Cardiac muscle cell (in vitro differentiated cells and primary cell): ENCODE measurements at places on chromosomes 2 and 18. TPM values are rescaled to one million over a fixed set of nuclear protein-coding genes. Genes with fewer than 3 reads are reported as not detected.

GRCh38 chr2:169662744-169663143 is 31.5 kb downstream of the CFAP210 start:
- peaks cover 3% of the 10 kb centered on the region for H3K4me1 ChIP-seq
- no peak overlapping the region for H3K27ac ChIP-seq
- no peaks in the 10 kb centered on the region for H3K36me3 ChIP-seq
- no peak for DNase-seq
- no peak overlapping the region for H3K4me3 ChIP-seq

GRCh38 chr2:38267270-38267925 is 109.7 kb downstream of the ATL2 start:
- H3K36me3 ChIP-seq: no peaks in the 10 kb centered on the region
- no peak overlapping the region for H3K27ac ChIP-seq
- H3K27me3 ChIP-seq: no peaks in the 10 kb centered on the region
- no peak overlapping the region for H3K4me3 ChIP-seq
- peaks cover 14% of the 10 kb centered on the region for H3K4me1 ChIP-seq

GRCh38 chr18:10120622-10121021 is 206.8 kb downstream of the VAPA start:
- H3K36me3 ChIP-seq: no peaks in the 10 kb centered on the region
- peaks cover 29% of the 10 kb centered on the region for H3K4me1 ChIP-seq
- no peak overlapping the region for H3K4me3 ChIP-seq
- peak overlapping the region; percentile 77 for H3K27ac ChIP-seq

DNA sequence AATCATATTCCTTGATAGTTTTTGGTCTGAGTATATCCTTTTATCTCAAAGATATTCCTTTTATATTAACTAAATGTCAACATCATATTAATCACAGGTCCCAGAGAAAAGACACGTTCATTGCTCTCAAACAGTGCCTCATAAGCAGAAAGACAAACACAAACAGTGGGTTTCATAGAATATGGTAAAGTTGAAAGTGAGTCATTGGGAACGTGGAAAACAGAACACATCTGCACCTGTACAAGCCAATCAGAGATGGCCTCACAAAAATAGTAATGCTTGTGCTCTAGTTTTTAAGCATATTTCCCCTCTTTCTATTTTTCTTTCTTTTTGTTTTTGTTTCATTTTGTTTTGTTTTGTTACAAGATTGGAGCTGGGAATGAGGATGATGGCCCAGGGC is 328.4 kb upstream of the MAP2 start:
- H3K27me3 ChIP-seq: no peaks in the 10 kb centered on the region
- H3K27ac ChIP-seq: no peak overlapping the region
- no peaks in the 10 kb centered on the region for H3K4me1 ChIP-seq
- DNase-seq: no peak

- DNase-seq: no peak
- no peak overlapping the region for H3K27ac ChIP-seq
- H3K4me1 ChIP-seq: peaks cover 12% of the 10 kb centered on the region
- H3K27me3 ChIP-seq: no peaks in the 10 kb centered on the region
- H3K36me3 ChIP-seq: no peaks in the 10 kb centered on the region
Observed at GRCh38 chr18:45733535-45733934, 9.6 kb downstream of the SLC14A1 start.

GRCh38 chr2:54967269-54967668 is 83.0 kb downstream of the RTN4 start:
- DNase-seq: no peak
- H3K36me3 ChIP-seq: peaks cover 6% of the 10 kb centered on the region
- no peak overlapping the region for H3K4me3 ChIP-seq
- peaks cover 70% of the 10 kb centered on the region for H3K27me3 ChIP-seq
- no peak overlapping the region for H3K27ac ChIP-seq

DNA sequence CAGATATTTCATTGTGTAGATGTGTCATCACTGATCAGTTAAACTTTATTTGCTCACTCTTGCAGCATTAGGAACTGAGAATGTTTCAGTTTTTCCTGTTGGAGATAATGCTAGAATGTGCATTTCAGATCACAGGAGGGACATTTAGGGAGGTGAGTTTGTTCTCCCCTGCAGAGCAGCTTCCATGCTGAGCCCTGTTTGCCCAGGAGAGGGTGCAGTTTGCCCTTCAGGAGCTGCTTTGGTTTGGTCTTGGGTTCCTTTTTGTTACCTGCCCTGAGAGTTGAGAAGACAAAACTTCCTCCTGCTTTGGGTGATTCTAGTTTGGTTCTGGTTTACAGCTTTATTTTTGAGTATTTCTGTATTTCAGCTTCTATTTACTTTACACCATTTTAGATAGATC is 49.9 kb downstream of the DGKD start:
- no peaks in the 10 kb centered on the region for H3K4me1 ChIP-seq
- no peaks in the 10 kb centered on the region for H3K36me3 ChIP-seq
- DNase-seq: peak; percentile 48
- H3K27me3 ChIP-seq: no peaks in the 10 kb centered on the region
- no peak overlapping the region for H3K4me3 ChIP-seq

GRCh38 chr2:86274265-86274917 is 63.0 kb downstream of the REEP1 start:
- H3K4me1 ChIP-seq: no peaks in the 10 kb centered on the region
- H3K27ac ChIP-seq: no peak overlapping the region
- DNase-seq: no peak
- H3K27me3 ChIP-seq: no peaks in the 10 kb centered on the region
- H3K36me3 ChIP-seq: no peaks in the 10 kb centered on the region
- H3K4me3 ChIP-seq: no peak overlapping the region

DNA sequence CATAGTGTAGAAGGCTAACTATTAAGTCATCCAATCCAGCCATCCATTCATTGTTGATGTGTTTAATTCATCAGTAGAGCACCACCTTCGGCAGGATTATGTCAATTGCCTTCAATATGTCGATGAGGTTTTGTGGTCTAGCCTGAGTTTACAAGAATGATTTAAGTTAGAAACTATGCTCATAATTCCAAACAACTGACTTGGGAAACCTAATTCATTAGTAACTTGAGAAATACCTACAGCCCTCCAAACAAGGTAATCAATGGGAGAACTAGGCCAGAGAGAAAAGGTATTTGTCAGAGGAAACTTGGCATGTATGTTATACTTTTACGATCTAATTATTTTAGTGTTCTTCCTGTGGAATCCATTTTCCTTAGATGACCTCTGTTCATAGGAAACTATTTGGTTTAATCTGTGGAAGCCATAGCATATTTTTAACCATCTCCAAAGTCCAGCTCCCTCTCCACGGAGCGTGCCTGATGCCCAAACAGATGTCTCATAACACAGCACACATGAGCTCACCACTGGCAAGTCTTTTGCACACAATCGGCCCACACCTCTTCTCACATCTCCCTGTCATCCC is 148.5 kb downstream of the GFPT1 start:
- H3K27me3 ChIP-seq: no peaks in the 10 kb centered on the region
- H3K27ac ChIP-seq: no peak overlapping the region
- H3K36me3 ChIP-seq: no peaks in the 10 kb centered on the region
- no peak overlapping the region for H3K4me3 ChIP-seq

GRCh38 chr2:46032996-46033395 is 264.2 kb upstream of the EPAS1 start:
- no peaks in the 10 kb centered on the region for H3K4me1 ChIP-seq
- no peaks in the 10 kb centered on the region for H3K27me3 ChIP-seq
- DNase-seq: no peak
- H3K27ac ChIP-seq: no peak overlapping the region

DNA sequence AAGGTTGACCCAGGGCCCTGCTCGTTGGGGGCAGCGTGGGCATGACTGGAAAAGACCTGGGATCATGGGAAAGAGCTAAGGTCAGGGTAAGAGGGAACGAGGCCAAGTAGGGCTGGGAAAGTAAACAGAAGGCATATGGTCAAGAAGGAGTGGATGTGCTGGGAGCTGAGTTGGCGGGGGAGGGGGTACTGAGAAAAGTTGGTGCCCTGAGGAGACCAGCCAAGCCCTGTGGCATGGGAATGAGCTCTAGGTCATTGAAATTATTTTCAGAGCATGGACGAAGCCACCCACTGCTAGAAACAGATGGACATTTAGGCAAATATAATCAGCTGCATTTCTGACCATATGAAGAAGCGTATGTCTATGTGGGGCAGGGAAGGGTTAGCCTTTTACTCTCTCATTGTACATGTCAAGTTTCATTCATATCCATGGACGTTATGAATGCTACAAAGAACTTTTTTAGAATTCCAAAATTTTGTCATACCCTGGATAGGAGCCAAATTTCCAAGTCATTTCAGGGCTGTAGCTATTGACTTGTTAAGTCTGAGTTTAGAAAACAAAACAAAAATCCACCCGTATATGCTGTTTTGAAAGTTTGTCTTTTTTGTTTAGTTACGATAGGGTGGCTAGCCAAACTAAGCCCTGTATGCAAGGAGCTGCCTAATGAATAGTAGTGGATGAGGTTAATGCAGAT is 19.1 kb downstream of the MAPRE2 start:
- H3K27me3 ChIP-seq: no peaks in the 10 kb centered on the region
- H3K4me3 ChIP-seq: no peak overlapping the region
- no peak for DNase-seq
- H3K36me3 ChIP-seq: no peaks in the 10 kb centered on the region
- H3K4me1 ChIP-seq: no peaks in the 10 kb centered on the region

GRCh38 chr2:65565681-65566080 is 133.3 kb upstream of the SPRED2 start:
- H3K27me3 ChIP-seq: peaks cover 20% of the 10 kb centered on the region
- no peaks in the 10 kb centered on the region for H3K36me3 ChIP-seq
- H3K4me1 ChIP-seq: no peaks in the 10 kb centered on the region
- no peak overlapping the region for H3K27ac ChIP-seq
- H3K4me3 ChIP-seq: no peak overlapping the region

- no peak for DNase-seq
- no peak overlapping the region for H3K4me3 ChIP-seq
- no peaks in the 10 kb centered on the region for H3K4me1 ChIP-seq
- H3K36me3 ChIP-seq: no peaks in the 10 kb centered on the region
- H3K27me3 ChIP-seq: no peaks in the 10 kb centered on the region
Observed at GRCh38 chr2:166841152-166841551, 47.1 kb upstream of the XIRP2 start.

GRCh38 chr18:34623557-34623956 is 86.5 kb upstream of the DTNA start:
- H3K4me1 ChIP-seq: no peaks in the 10 kb centered on the region
- H3K36me3 ChIP-seq: no peaks in the 10 kb centered on the region
- H3K27ac ChIP-seq: no peak overlapping the region
- no peaks in the 10 kb centered on the region for H3K27me3 ChIP-seq
- DNase-seq: no peak
- H3K4me3 ChIP-seq: no peak overlapping the region

GRCh38 chr2:69680001-69680675 is 36.6 kb upstream of the AAK1 start:
- peaks cover 20% of the 10 kb centered on the region for H3K4me1 ChIP-seq
- H3K4me3 ChIP-seq: no peak overlapping the region
- no peak for DNase-seq
- H3K27ac ChIP-seq: no peak overlapping the region

- no peak overlapping the region for H3K27ac ChIP-seq
- H3K36me3 ChIP-seq: no peaks in the 10 kb centered on the region
- H3K27me3 ChIP-seq: no peaks in the 10 kb centered on the region
- no peak for DNase-seq
- no peaks in the 10 kb centered on the region for H3K4me1 ChIP-seq
Observed at GRCh38 chr2:172819943-172820342, 84.3 kb downstream of the RAPGEF4 start.

DNA sequence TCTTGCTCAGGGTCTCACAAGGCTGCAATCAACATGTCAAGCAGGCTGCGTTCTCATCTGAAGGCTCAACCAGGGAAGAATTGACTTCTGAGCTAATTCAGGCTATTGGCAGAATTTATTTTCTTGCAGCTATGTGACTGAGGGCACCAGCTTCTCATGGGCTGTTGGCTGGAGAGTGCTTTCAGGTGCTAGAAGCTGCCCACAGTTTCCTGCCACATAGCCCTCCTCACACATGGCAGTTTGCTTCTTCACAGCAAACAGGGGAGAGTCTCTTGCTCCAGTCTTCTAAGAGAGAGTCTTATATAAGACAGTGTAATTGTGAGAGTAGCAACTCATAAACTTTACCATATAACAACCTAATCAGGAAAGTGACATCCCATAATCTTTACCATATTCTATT is 37.5 kb upstream of the INO80C start:
- no peaks in the 10 kb centered on the region for H3K4me1 ChIP-seq
- no peaks in the 10 kb centered on the region for H3K36me3 ChIP-seq
- no peak overlapping the region for H3K4me3 ChIP-seq
- H3K27me3 ChIP-seq: no peaks in the 10 kb centered on the region
- DNase-seq: no peak
- no peak overlapping the region for H3K27ac ChIP-seq

DNA sequence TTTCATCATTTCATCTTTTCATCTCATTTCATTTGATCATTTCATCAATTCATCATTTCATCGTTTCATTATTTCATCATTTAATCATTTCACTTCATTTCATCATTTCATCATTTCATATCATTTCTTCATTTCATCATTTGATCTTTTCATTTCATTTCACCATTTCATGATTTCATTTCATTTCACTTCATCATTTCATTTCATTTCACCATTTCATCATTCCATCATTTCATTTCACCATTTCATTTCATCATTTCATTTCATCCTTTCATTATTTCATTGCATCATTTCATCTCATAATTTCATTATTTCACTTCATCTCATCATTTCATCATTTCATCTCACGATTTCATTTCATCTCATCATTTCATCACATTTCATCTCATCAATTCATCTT is 127.8 kb downstream of the ANKRD30BL start:
- no peak overlapping the region for H3K27ac ChIP-seq
- H3K4me3 ChIP-seq: no peak overlapping the region
- H3K27me3 ChIP-seq: peaks cover 22% of the 10 kb centered on the region
- H3K4me1 ChIP-seq: no peaks in the 10 kb centered on the region
- no peak for DNase-seq

DNA sequence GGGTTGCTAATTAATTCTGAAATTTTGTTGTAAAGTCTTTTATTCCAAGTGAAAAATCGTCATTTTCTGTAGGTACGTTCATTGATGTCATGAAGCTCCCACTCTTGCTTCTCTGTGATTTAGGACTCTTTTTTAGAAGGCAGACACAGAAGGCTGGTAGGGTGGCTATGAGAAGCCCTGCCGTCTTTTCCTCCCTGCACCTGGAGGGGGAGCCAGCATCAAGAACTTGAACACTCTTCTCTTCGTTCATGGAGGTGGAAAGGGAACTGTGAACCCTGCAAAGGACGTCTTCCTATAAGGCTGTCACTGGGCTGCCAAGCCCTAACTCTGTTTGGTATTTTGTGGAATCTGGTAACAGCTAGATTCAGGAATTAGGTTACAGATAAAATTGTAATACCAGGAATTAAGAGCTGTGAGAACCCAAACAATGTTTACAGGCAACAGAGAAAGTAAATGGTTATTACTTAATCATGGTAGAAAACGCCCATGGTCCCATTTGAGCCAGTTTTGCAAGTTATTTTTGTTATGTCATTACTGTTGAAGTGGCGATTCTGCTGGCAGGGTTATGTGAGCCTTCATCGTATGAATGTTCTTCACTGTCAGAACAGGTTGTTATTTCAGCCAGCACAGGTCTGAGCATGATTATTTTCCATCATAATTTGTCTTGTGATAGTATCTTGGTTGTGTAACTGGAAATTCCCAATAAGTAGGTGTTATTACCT is 112.2 kb downstream of the OSBPL6 start:
- peaks cover 4% of the 10 kb centered on the region for H3K4me1 ChIP-seq
- H3K36me3 ChIP-seq: no peaks in the 10 kb centered on the region
- no peak overlapping the region for H3K4me3 ChIP-seq
- H3K27me3 ChIP-seq: no peaks in the 10 kb centered on the region
- DNase-seq: peak; percentile 80
- H3K27ac ChIP-seq: no peak overlapping the region

The SRD5A2 gene
- polyA plus RNA-seq: not detected in 2 replicates

The ARHGAP15 gene
- not detected in 2 replicates for polyA plus RNA-seq

The VIL1 gene
- polyA plus RNA-seq: 0.52 and 0.65 TPM in 2 replicates

The XDH gene
- polyA plus RNA-seq: 0.17 and 0.49 TPM in 2 replicates
